ENCODE measurements at places on chromosomes 6 and 20. TPM values are rescaled to one million over a fixed set of nuclear protein-coding genes. Genes with fewer than 3 reads are reported as not detected.

- no peak for DNase-seq
Measured at GRCh38 chr20:22556565-22557056, 27.8 kb downstream of the FOXA2 start.

DNA sequence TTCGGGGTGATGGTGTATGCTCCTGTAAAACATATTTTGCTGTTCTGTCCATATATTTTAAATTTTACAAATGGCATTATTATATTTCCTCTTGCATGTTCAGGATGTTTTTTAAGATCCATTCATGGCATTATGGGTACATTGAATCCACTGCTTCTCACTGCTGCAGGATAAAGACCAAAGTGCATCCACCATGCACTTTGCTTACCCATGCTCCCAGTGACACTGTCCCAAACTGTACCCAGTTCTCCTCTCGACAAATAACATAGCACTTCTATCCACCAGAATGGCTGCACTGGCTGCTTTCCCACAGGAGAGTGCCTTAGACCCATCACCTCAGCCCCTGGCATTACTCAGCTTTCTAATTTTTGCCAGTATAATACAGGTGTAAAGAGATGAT, 29.7 kb downstream of the MTRES1 start:
- no peak for DNase-seq

DNA sequence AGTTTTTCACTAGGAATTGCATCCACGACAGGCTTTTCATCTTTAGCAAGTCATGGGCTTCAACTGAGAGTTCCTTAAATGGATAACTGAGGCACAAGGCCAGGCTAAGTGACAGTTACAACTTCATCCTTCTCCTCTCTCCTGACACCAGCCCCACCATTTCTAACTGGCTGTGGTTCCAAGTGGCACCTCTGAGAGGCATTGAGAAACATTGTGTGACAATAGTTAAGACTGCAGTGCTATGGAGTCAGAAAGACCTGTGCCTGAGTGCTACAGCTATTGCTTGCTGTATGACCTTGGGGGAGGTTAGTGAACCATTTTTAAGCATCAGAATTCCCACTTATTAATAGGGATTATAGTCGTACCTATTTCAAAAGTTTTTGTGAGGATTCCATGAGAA, 26.2 kb upstream of the MLIP start:
- DNase-seq, result no peak

- DNase-seq, result no peak
Measured at GRCh38 chr20:57326667-57327455, 2.7 kb upstream of the SPO11 start.

GRCh38 chr6:160519603-160520042, 144.5 kb downstream of the LPA start:
- peak; percentile 80 for DNase-seq

GRCh38 chr20:55103188-55103587, 627.8 kb downstream of the DOK5 start:
- no peak for DNase-seq

- peak; percentile 88 for DNase-seq
Measured at GRCh38 chr6:166419286-166419685, 36.5 kb upstream of the MPC1 start.

GRCh38 chr6:151160929-151161757, 78.6 kb upstream of the AKAP12 start:
- DNase-seq, result no peak

DNA sequence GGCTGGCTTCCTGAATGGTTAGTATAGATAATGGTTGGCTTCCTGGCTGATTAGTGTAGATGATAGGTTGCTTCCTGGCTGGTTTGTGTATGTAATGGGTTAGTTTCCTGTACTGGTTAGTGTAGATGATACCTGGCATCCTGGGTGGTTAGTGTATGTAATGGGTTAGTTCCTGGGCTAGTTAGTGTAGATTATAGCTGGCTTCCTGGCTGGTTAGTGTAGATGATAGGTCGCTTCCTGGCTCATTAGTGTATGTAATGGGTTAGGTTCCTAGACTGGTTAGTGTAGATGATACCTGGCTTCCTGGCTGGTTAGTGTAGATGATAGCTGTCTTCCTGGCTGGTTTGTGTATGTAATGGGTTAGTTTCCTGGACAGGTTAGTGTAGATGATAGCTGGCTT, 200.3 kb downstream of the TAF4 start:
- no peak for DNase-seq

DNA sequence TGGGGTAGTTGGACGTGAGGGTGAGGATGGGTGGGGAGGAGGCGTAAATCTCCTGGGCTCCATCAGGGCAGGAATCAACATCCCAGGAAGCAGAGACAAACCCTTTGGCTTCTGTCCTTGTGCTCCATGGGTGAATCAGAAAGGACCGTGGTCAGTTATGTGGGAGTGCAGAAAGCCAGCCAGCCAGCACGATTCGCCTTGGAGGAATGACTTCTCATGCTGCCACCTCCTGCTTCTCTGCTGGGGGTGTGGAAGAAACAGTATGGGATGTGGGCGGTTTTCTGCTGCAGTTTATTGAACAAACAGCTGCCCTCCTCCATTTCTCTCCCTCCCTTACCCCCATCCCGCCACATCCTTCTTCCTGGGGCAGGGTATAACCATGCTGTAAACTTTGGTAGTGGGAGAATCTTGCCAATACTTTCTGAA, 214.5 kb downstream of the SOX4 start:
- no peak for DNase-seq

GRCh38 chr6:43827898-43828297, 57.9 kb downstream of the VEGFA start:
- DNase-seq, result no peak

DNA sequence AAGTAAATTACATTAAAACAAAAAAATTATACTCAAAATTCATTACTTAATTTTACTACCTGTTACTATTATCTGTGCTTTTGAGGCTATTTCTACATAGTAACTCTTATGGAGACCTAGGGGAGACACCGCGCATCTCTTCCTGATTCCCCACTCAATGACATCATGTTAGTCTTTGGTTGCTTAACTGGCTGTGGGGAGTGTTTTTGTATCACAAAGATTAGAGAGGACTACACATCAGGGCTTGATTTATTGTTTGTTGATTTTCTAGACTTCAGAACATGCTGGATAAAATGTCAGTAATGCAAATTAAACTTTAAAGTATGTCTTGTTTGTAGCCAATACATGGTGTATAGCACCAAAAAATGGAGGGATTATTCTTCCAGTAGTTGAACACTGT, 26.0 kb downstream of the SLC2A10 start:
- DNase-seq, result no peak

GRCh38 chr6:84605298-84605697, 159.1 kb downstream of the TBX18 start:
- no peak for DNase-seq

- DNase-seq, result no peak
Measured at GRCh38 chr6:125170376-125170775, 16.8 kb downstream of the TPD52L1 start.

GRCh38 chr6:8657522-8657921, 222.2 kb upstream of the SLC35B3 start:
- DNase-seq, result no peak

- no peak for DNase-seq
Measured at GRCh38 chr6:133752129-133752528, 136.8 kb upstream of the TCF21 start.

The CLPSL1 gene
- total RNA-seq, result not detected

The MCCD1 gene
- not detected for total RNA-seq

The HRH3 gene
- total RNA-seq, result not detected

The CST2 gene
- total RNA-seq, result not detected

The CTNNBL1 gene
- 74.9 TPM for total RNA-seq

The ARFGEF3 gene
- total RNA-seq, result 1.7 TPM

The SLC22A1 gene
- total RNA-seq, result 0.31 TPM

The FAM209B gene
- not detected for total RNA-seq
